Cardiac fibroblast (primary cell): ENCODE measurements at places on chromosomes 2 and 18.

DNA sequence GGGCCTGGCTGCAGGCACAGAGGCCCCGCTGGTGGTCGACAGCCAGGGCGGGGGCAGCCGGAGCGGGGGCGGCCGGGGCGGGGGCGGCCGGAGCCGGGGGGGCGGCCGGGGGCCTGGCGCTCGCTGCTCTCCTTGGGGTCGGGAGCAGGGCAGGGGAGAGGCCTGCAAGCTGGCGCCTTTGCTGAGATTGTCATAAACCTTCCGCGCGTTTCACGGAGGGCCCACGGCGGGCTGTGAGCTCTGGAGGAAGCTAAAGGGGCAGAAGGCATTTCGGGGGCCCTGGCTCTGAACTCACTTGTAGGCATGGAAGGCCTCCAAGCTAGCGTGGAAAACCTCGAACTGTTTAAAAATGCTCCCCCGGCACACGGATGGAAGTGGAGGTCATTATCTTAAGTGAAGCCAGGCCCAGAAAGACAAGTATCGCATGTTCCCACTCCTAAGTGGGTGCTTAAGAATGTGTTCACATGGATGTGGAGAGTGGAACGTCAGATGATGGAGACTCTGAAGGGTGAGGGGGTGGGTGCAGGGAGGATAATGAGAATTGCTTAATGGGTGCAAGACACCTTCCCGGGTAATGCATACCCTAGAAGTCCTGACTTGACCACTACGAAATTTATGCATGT, 629 bp downstream of the PRELID3A start:
- peak; percentile 42 for DNase-seq

- peak; percentile 5 for DNase-seq
Measured at GRCh38 chr18:11391661-11392060, 217.7 kb upstream of the SLC35G4 start.

DNA sequence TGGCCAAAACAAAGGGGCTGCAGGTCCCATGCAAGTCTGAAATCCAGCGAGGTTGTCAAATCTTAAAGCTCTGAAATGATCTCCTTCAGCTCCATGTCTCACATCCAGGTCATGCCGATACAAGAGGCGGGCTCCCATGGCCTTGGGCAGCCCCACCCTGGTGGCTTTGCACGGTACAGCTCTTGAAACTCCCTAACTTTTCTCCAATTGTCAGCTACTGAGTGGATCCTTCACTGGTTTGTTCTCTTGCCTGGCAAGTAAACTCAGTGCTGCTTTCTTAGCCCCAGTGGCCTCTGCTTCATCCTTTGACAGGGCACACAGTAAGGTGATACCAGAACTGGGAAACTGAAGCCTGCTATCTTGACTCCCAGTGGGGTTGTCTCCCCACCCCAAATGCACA, 26.3 kb downstream of the SERPINB13 start:
- no peak for DNase-seq

GRCh38 chr2:181367906-181368435, 89.2 kb upstream of the ITGA4 start:
- DNase-seq = no peak

DNA sequence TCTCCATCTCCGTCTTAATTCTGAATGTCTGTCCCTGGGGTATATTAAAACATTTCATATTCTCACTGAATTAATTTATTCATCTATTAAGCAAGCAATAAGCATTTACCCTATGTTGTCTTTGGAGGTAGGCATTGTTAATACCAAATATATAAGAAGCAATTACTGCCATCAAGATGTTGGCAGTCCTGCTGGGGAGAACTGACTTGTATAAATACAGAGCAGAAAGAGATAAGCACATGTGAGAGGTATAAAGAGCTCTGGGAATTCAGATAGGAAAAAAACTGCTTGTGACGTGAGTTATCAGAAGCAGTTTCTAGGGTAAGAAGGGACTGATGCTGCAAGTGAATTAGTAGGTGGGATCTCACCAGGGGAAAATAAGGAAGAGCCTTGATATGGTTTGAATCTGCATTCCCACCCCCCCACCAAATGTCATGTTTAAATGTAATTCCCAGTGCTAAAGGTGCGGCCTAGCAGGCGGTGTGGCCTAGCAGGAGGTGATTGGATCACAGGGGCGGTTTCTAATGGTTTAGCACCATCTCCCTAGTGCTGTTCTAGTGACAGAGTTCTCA, 286.8 kb downstream of the RAD51AP2 start:
- DNase-seq = no peak

DNA sequence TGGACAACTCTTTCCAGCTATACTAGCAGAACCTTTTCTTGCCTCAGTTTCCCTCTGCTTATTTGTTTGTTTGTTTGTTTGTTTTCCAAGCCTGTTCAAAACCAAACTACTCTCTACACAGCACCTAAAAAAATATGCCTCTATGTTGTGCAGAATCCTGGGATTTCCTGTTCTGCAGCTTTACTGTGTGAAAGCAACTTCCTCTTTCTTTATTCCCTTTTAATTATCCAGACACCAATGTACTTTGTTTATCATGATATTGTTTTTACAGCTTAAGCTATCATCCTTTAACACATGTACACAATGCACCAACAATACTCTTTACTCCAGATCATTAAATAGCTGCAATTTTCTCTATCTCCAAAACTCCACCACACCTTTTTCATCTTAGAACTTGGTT, 259.5 kb downstream of the EPHA4 start:
- no peak for DNase-seq

- DNase-seq = no peak
Measured at GRCh38 chr2:130288467-130289403, 54.0 kb upstream of the IMP4 start.

- DNase-seq = peak; percentile 36
Measured at GRCh38 chr18:486929-487740, 13.4 kb downstream of the COLEC12 start.

GRCh38 chr2:128026448-128027277, 1.2 kb downstream of the SAP130 start:
- DNase-seq = peak; percentile 20

DNA sequence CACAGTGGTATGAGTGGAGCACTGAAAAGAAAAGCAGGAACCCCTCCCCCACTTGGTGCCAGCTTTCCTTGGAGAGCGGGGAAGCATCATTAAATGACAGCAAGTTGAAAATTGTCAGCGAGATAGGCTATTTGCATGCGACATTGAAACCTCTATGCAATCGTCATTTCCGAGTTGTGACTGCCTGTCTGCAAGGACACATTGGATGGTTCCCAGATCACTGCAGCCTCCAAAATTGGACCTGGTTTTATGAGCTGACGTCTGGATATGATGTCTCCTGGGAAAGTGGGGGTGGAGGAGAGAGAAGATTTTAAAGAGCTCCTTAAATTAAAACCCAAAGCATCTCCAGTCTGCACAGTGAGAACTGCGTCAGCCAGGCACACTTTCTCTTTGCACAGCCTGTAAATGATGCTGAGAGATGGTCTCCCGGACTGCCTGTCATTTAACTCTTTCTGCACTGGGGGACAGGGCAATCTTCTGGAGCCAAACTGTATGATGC, 57.8 kb upstream of the KIF5C start:
- peak; percentile 49 for DNase-seq

- no peak for DNase-seq
Measured at GRCh38 chr2:62219407-62220159, 23.7 kb downstream of the B3GNT2 start.

DNA sequence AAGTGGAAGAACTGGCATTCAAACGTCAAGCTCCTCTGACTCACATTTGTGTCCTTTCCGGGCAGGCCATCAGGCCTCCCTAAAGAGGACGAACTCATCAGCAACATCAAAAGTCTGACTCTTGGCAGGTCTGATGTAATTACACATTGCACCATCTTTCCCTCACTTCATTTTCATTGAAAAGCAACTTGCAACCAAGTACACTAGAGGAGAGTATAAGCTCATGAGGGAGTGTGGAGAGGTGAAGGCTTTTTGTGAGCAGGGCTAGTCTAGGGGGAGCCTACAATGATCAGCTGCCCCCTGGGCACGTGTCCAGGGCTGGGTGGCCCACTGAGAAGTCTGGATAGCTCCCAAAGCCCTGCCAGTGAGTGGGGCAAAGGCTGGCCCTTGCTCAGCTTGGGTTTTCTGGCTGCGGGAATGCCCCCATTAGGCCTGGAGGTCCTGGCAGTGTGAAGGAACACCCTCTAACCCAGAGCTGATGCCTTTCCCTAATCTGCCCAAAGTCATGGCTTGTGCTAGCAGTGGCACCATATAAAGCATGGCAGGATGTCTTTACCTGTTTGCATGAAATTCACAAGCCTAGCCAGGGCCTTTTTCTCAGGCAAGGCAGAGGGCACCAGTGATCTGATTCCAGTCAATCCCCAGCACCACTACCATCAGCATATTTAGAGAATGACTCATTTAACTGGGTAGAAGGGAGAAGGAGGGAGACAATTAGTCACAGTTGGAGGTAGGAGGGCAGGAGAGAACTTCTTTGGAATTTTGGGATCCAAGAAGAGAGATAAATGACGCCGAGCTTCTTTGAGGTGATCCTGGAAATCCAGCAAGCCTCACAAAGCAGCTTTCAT, 8.5 kb upstream of the DAW1 start:
- DNase-seq = peak; percentile 99

DNA sequence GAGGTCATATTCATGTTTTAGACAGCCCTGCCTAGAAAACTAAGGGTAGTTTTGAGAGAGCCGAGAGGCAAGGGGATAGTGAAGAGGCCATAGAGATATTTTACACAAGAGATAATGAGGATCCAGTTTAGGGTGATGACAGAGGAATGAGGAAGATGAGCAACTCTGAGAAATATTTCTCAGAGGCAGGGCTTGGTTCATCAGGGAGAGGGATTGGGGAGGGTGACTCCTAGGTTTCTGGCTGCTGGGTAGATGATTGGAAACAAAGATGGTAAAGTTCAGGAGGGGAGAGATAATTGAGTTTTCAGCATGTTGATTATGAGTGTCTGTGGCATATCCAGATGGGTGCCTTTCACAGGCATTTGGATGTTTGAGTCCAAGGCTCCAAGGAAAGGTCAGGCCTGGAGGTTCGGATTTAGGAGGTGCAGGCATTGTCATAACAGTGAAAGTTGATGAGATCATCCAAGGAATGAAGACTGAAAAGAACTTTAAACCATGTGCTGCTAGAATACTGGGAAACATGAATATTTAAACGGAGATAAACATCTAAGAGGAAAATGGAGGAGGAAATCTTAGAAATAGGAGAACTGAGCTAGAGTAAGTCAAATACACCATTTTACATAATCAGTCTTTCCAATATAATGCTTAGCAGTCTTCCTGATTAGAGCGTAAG, 7.4 kb downstream of the MYL12B start:
- no peak for DNase-seq

- DNase-seq = peak; percentile 10
Measured at GRCh38 chr2:218798767-218799504, 17.0 kb downstream of the CYP27A1 start.

GRCh38 chr2:66428986-66429612, 5.8 kb upstream of the MEIS1 start:
- DNase-seq = peak; percentile 77

DNA sequence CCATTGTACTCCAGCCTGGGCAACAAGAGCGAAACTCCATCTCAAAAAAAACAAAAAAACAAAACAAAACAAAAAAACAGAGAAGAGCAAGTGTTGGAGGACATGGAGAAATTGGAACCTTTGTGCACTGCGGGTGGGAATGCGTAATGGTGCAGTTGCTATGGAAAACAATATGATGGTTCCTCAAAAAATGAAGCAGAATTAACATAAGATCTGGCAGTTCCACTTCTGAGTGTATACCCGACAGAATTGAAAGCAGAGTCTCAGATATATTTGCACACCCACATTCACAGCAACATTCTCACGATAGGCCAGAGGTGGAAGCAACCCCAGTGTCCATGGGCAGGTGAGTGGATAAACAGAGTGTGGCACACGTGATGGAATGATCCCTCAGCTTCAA, 11.0 kb upstream of the RALB start:
- DNase-seq = no peak

- DNase-seq = no peak
Measured at GRCh38 chr2:34570266-34570872, 971.3 kb upstream of the FAM98A start.

- DNase-seq = no peak
Measured at GRCh38 chr2:99572373-99573164, 82.8 kb upstream of the REV1 start.

GRCh38 chr2:164053021-164053420, 317.2 kb upstream of the FIGN start:
- no peak for DNase-seq

- no peak for DNase-seq
Measured at GRCh38 chr18:48093104-48093503, 162.6 kb upstream of the SMAD2 start.

- DNase-seq = no peak
Measured at GRCh38 chr2:85779641-85780315, 26.0 kb downstream of the ATOH8 start.

DNA sequence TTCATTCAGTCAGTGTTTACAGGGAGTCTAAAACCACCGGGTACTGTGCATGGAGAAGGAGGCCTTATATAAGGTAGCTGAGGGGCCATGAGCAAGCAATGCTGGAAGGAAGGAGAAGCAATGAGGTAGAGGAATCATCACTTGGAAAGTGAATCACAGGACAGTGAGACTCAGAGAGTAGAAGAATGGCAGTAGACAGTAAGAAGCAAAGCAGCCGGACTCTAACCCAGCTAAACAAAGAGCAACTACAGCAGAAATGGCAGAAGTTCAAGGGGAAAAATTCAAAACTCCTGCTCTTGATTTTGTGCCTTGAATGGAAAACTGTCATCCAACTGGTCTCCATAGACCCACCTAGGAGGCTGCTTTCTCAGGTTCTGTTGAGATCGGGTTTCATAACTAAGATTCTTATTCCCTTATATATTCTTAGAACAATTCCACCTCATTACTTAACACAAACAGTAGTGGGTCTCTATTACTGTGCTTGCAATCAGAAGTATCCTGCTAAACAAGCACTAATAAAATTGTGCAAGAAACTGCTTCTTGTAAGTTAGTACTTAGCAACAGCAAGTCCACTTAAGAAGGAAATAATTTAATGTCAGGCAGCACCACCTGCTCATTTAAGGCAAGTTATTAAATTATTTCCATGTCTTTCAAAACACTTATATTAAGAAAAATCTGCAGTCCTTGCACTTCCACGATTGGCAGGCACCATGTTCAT, 68.0 kb downstream of the RBMS1 start:
- peak; percentile 77 for DNase-seq

DNA sequence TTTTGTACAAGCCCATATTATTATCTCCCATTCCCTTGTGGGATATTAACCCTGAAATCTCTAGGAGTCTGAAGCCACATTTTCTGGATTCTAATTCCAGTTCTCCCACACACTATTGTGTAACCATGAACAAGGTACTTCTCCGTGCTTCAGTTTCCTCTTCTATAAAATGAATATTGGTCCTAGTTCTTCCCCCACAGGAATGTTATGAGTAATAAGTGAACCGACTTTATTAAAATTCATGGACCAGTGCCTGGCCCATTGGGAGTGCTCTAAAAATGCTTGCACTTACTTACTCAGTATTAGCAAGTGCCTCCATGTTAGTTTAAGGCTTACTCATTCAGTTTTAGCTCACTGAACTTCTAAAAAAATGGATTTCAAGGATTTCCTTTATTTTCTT, 1.4 kb upstream of the ACMSD start:
- DNase-seq = peak; percentile 67

DNA sequence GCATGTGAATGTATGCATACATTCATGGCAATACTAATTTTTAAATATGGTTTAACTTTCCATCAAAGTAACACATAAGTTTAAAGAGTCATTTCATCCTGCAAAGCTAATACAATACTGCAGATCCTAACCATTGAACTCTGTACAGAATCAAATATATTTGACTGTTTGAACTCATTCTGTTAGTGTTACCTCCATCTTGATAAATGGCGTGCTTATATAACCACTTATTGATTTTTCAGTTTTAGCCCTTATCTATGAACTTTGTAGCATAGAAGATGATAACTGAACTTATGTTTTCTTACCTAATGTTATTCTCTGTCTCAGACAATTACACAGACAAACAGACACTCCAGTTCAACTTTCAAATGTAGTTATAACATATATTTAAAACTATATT, 731.0 kb upstream of the LRATD1 start:
- DNase-seq = no peak
